Muscle of arm (tissue), 14 donors: ENCODE measurements at places on chromosomes 5 and 9.
A peak's percentile ranks its signal among the peaks of the same experiment; 100 is the strongest.

GRCh38 chr5:6574111-6574510, 58.7 kb downstream of the NSUN2 start:
- DNase-seq = no peak

- DNase-seq = no peak
These were observed 1.0 kb upstream of the RASGRF2 start for GRCh38 chr5:80959138-80959537.

- DNase-seq = no peak
These were observed 197.9 kb upstream of the ADAMTS16 start for GRCh38 chr5:4941957-4942830.

- no peak for DNase-seq
These were observed 4.6 kb downstream of the PTCH1 start for GRCh38 chr9:95511952-95512708.

DNA sequence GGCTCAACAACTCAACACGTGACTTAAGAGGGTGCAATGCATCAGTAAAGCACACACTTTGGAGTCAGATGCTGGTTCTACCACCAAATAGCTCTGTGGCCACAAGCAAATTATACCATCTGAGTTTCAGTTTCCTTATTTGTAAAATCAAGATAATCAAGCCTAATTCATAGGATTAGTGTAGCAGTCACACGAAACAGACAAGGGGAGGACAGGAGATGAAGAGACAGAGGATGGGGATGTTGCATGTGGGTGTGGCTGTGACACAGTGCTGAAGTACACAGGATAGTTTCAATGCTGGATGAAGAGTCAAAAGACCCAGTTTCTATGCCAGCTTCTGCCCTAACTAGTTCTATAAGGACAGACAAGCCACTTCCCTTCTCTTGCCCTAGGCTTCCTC, 60.2 kb downstream of the SPOCK1 start:
- DNase-seq = no peak

- no peak for DNase-seq
These were observed 90.1 kb downstream of the STARD4 start for GRCh38 chr5:111422245-111422644.

DNA sequence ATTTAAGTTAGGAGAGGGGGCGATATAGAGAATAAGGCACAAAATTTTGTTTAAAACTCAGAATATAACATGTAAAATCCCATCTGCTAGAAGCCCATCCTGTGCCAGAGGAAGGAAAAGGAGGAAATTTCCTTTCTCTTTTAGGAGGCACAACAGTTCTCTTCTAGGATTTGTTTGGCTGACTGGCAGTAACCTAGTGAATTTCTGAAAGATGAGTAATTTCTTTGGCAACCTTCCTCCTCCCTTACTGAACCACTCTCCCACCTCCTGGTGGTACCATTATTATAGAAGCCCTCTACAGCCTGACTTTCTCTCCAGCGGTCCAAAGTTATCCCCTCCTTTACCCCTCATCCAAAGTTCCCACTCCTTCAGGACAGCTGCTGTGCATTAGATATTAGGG, 18.3 kb downstream of the MOCS2 start:
- DNase-seq = no peak

DNA sequence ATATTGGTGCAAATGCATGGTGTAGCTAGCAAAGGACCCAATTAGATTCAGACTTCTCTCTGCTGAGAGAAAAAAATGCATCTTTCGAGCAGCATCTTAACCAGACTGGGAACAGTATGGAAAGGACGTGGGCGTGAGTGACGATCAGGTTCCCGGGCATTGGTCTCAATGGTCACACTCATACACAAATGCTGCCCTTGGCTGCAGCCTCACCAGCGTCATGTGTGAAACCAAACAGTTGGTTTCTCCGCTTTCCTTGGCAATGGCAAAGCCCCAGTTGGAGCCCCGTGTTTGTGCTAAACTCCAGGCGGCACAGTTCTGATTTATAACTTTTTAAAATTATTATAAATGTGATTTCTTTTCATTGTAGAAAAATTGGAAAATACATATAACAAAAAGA, 237.8 kb downstream of the SEC61B start:
- DNase-seq = no peak

DNA sequence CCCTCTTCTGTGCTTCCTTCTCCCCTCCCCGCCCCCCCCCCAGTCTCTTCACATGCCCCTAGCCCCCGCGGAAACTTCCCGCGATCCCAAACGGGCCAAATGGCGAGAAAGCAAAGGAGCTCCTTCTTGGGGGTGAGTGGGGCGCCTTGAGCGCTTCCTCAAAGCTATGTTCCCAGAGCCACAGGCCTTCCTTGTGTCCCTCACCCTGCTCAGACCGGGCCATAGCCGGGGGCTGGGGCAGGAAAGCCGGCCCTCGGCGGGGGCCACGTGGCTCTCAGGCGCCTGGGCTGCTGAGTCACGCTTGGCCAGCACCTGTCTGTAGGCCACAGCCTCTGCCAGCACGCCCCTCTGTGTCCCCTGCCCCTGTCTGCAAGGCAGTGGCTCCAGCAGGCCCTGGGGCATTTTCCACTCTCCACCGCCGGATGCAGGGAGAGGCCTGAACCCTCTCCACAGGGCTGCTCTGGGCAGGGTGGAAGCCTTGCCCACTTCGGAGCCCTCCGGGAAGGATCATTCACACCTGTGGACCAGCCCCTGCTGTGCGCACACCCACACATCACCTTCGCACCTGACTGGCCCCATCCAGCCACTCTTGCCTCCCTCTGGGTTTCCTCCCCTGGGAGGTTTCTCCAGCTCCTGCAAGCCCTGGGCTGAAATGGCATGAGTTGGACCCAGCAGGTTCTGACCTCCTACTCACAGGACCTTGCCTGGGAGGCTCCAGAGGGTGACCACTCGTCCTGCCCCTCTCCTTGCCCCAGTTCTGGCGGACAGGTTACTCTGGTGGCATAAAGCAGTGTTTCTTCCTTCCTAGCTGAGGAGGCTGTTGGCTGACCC, 1.2 kb upstream of the SQSTM1 start:
- DNase-seq = peak; percentile 48

DNA sequence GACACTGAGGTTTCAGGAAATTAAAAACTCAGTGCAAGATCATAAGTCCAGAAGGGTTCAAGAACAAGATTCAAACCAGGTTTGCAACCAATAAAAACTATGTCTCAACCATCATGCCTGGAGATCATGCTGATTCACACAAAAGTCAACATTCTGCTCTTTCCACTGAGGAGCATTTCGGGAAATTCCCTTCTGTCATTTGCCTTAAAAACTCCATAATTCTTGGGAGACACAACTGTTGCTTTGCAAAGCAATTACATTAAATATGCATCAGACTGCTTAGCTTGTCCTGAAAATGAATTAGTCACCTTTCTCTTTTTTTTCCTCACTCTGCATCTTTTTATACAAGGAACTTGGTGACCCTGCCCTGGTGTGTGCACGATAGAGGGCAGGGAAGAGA, 275.9 kb upstream of the ZNF462 start:
- no peak for DNase-seq

- no peak for DNase-seq
These were observed 677.9 kb upstream of the DMAC1 start for GRCh38 chr9:8477450-8477849.

- DNase-seq = no peak
These were observed 121.8 kb downstream of the MCTP1 start for GRCh38 chr5:95163079-95163478.

DNA sequence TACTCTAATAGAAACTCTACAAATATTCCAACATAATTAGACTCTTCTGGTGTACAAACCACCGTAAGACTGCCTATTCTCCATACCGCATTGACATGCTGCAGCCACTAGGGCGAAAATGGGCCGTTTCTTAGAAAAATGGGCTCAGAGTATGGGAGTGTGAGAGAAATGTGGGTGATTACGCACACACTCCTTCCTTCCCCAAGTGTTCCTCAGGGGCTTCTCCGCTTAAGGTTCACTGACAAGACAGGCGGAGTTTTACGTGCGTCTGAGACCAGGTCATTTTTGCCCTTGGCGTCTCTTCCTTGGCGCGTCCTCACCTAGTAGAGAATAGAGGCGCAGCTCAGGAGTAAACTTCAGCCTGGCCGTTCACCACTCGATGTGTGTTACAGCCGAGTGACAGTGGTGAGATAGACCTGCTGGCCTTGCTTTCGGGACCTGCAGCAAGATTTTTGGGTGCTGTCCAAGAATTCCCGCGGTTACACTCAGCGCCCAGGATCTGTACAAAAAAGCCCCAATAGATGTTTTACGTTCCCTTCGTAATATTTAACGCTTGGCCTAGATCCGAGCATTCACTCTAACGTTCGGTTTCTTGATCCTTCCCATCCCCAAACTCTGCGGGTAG, 1.8 kb upstream of the NTRK2 start:
- peak; percentile 66 for DNase-seq

DNA sequence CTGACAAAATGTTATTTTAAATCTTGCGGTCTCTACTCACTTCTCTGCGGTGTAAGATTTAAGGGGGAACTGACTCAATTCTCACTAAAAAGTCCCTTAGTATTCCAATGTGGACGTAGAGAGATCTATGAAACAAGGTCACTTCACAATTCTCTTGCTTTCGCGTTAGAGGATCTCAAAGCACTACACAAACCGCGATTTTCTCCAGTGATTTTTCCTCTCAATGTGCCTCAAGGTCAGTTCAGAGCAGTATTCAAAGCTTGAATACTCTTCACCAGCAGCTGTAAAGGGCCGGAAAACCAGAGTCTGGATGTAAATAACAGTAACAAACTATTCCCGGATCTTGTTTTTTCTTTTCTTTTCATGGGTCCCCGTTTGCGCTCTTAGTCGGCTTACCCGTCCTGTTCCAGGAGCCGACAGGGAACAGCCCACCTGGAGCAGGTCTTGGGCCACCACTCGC, 128.2 kb downstream of the TMEM161B start:
- peak; percentile 0 for DNase-seq

DNA sequence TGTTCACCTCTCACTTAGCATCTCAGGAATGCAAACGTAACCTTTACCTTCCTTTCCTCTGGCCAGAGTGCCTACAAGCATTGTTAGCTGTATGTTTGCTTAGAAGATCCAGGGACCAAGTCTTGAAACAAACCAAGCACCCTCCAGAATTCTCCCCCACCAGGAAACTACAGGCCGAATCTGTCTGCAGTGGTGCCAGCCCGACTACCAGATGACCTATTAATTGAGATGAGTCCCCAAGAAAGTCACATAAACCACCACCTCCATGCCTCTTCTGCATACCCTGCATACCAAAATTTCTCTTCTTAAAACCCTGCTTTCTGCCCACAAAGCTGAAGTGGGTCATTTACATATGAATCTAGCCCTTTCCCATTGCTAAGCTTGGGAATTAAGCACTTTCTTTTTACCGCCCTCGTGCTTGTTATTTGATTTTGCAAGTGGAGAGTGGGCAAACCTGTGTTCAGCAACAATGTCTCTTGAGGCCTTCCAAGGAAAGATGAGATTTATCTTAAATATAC, 1239.1 kb downstream of the CDH12 start:
- DNase-seq = no peak

GRCh38 chr5:135437422-135437795, 9.7 kb downstream of the DCANP1 start:
- DNase-seq = no peak

DNA sequence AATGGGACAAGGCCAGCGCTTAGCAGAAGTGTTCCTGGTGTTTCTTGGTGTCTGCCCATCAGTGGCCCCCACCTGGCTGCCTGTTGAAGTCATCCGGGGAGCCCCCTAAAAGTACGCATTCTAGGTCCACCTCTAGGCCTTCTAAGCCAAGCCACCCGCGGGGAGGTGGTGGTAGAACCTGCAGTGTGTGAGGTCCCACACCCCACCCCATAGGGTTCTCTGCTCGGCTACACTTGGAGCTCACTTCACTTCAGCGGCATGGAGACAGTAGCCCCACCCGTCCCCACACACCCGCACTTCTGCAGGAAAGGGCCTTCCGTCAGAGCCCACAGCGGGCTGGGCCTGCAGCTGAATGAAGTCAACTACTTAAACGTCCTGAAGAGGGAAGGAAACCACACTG, 29.6 kb upstream of the FCN2 start:
- DNase-seq = no peak

- no peak for DNase-seq
These were observed 86.5 kb upstream of the CCDC180 start for GRCh38 chr9:97220894-97221477.

- DNase-seq = no peak
These were observed 8.9 kb upstream of the NUP214 start for GRCh38 chr9:131116281-131117120.

- DNase-seq = no peak
These were observed 1.1 kb upstream of the S1PR3 start for GRCh38 chr9:88990041-88990728.

GRCh38 chr5:142289708-142290576, 34.9 kb downstream of the SPRY4 start:
- DNase-seq = no peak

- no peak for DNase-seq
These were observed 61.0 kb downstream of the TRIO start for GRCh38 chr5:14204011-14204670.

GRCh38 chr9:91119142-91119541, 242.6 kb downstream of the AUH start:
- peak; percentile 40 for DNase-seq

GRCh38 chr5:93621327-93621798, 38.3 kb downstream of the NR2F1 start:
- no peak for DNase-seq

DNA sequence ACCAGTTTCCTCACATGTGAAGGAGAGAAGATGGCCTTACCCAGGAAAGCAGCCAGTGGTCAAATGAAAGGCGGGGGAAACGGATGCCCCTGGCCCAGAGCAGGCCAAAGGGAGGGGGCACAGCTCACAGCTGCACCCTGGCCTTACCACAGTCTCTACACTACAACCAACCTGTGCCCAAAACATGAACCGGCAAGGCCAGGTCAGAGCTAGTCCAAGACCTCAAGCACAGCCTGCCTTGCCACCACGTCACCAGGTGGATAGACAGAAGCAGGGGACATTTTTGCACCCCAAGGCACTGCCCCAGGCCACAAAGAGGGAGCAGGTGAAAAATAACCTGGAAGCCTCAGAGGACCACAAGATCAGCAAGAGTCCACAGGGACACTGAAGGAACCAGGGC, 4.5 kb downstream of the GRIN1 start:
- DNase-seq = no peak

DNA sequence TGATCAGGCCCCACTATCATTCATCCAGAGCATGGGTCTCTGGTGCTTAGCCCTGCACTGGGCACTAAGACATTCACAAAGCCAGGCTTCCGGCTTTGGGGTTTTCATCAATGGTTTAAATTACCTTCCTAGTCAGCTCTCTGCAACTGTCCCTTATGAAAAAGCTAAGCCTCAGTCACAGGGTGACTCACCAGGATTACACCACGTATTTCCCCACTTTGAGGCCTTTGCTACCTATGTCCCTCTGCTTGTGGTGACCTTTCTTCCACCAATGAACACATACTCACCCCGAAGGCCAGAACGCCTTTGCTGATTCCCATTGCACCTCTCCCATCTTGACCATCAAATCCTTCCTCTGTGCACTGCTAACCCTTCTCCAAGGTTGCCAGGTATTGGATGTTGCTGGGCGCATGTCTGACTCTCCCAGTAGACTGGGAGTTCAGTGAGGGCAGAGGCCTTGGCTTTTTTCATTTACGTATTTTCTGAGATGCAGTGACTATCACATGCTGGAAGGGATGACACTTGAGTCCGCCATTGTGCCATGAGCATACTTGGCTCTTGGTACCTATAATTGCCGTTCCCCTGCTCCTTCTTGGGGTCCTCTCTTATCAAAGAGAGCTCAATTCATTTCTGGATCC, 58.7 kb upstream of the TNFSF8 start:
- no peak for DNase-seq

- no peak for DNase-seq
These were observed 274.3 kb upstream of the SGCD start for GRCh38 chr5:156052656-156053055.

- DNase-seq = no peak
These were observed 144.0 kb downstream of the ATG10 start for GRCh38 chr5:82115858-82116257.
